ENCODE measurements at places on chromosomes 1 and 21.

GRCh38 chr1:168007691-168008090 lies 70.8 kb upstream of the MPC2 start:
- no peak overlapping the region for H3K27ac ChIP-seq
- no peak for DNase-seq
- peaks cover 12% of the 10 kb centered on the region for H3K36me3 ChIP-seq
- H3K4me3 ChIP-seq, result no peak overlapping the region
- H3K4me1 ChIP-seq, result no peaks in the 10 kb centered on the region

- DNase-seq, result no peak
- H3K4me1 ChIP-seq, result peaks cover 6% of the 10 kb centered on the region
- H3K27me3 ChIP-seq, result no peaks in the 10 kb centered on the region
- H3K36me3 ChIP-seq, result peaks cover 14% of the 10 kb centered on the region
- no peak overlapping the region for H3K27ac ChIP-seq
- no peak overlapping the region for H3K4me3 ChIP-seq
Observed at GRCh38 chr1:63590166-63590560, 3.0 kb upstream of the PGM1 start.

- no peak overlapping the region for H3K27ac ChIP-seq
- H3K4me3 ChIP-seq, result no peak overlapping the region
- H3K4me1 ChIP-seq, result no peaks in the 10 kb centered on the region
- H3K36me3 ChIP-seq, result no peaks in the 10 kb centered on the region
- H3K27me3 ChIP-seq, result no peaks in the 10 kb centered on the region
Observed at GRCh38 chr1:219699870-219700269, 87.0 kb upstream of the ZC3H11B start.

GRCh38 chr1:21537932-21538630 lies 28.9 kb downstream of the ALPL start:
- no peaks in the 10 kb centered on the region for H3K4me1 ChIP-seq
- no peak overlapping the region for H3K4me3 ChIP-seq
- peaks cover 76% of the 10 kb centered on the region for H3K27me3 ChIP-seq

GRCh38 chr1:71561206-71561605 lies 480.4 kb upstream of the ZRANB2 start:
- H3K4me1 ChIP-seq, result no peaks in the 10 kb centered on the region
- no peak overlapping the region for H3K27ac ChIP-seq
- H3K27me3 ChIP-seq, result no peaks in the 10 kb centered on the region
- DNase-seq, result no peak
- no peak overlapping the region for H3K4me3 ChIP-seq
- H3K36me3 ChIP-seq, result peaks cover 4% of the 10 kb centered on the region

DNA sequence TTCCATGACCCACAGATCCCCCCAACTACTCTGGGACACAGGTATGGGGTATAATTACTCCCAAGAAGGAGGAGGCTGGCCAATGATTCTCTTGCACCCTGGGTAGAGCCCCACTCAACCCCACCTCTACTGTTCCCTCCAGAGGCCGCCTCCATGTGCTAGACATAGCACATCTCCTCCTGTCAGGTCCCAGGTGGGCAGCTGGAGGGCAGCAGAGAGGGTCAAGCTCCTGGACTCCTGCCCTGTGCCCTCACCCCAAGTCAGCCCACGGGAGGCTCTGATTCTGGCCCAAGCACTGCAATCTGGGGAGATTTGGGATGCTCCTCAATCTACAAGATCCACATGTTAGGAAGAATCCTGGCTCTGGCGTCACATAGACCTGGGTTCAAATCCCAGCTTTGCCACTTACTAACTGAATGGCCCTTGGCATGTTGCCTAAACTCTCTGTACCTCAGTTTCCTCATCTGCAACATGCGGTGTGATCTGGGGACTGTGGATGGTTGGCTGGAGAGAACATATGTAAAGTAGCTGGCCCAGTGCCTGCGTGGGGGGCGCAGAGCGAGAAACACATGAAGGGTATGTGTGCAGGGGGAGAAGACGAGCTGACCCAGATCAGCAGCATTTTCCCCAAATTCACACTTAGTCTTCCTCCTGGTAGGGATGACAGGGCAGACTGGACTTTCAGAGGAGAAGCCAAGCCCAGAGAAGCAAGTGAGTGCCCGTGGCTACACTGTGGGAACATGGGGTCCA lies 23.2 kb downstream of the TNNT2 start:
- DNase-seq, result no peak
- no peak overlapping the region for H3K27ac ChIP-seq
- no peaks in the 10 kb centered on the region for H3K4me1 ChIP-seq
- H3K36me3 ChIP-seq, result no peaks in the 10 kb centered on the region
- no peak overlapping the region for H3K4me3 ChIP-seq
- peaks cover 47% of the 10 kb centered on the region for H3K27me3 ChIP-seq

- no peak overlapping the region for H3K4me3 ChIP-seq
- no peak for DNase-seq
- H3K36me3 ChIP-seq, result peaks cover 13% of the 10 kb centered on the region
- no peaks in the 10 kb centered on the region for H3K27me3 ChIP-seq
Observed at GRCh38 chr1:62476525-62477219, 39.8 kb downstream of the USP1 start.

GRCh38 chr1:228976316-228976715 lies 241.0 kb downstream of the RHOU start:
- peaks cover 8% of the 10 kb centered on the region for H3K27me3 ChIP-seq
- H3K4me3 ChIP-seq, result no peak overlapping the region
- no peaks in the 10 kb centered on the region for H3K4me1 ChIP-seq
- no peak overlapping the region for H3K27ac ChIP-seq

DNA sequence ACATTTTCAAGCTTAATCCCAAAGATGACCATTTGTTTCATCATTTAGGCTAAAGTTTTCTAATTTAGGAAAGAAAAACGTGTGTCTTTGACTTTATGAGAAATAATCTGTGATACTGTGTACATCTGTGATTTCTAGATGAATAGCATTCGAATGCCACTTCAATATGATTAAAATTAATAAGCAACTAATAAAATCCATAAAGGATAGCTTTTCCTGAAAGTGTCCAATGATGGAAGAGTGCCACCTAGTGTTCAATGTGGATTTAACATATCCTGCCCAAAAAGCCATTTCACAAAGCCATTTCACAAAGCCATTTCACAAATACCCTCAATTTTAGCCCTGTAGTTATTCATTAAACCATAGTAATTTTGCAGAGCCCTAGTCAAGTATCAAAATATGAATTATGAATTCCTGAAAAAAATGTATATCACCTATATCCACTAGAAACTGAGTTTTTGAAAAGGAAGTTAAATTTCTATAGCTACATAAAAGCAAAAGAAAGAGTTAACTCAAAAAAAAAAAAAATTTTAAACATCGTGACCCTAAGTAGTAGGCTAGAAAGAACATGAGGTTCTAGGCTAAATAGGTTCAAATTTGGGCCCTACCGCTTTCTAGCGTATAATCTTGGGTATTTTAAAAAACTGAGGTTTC lies 19.1 kb downstream of the NME7 start:
- peak; percentile 34 for DNase-seq
- H3K27me3 ChIP-seq, result no peaks in the 10 kb centered on the region
- H3K4me1 ChIP-seq, result no peaks in the 10 kb centered on the region
- H3K4me3 ChIP-seq, result no peak overlapping the region
- no peaks in the 10 kb centered on the region for H3K36me3 ChIP-seq

DNA sequence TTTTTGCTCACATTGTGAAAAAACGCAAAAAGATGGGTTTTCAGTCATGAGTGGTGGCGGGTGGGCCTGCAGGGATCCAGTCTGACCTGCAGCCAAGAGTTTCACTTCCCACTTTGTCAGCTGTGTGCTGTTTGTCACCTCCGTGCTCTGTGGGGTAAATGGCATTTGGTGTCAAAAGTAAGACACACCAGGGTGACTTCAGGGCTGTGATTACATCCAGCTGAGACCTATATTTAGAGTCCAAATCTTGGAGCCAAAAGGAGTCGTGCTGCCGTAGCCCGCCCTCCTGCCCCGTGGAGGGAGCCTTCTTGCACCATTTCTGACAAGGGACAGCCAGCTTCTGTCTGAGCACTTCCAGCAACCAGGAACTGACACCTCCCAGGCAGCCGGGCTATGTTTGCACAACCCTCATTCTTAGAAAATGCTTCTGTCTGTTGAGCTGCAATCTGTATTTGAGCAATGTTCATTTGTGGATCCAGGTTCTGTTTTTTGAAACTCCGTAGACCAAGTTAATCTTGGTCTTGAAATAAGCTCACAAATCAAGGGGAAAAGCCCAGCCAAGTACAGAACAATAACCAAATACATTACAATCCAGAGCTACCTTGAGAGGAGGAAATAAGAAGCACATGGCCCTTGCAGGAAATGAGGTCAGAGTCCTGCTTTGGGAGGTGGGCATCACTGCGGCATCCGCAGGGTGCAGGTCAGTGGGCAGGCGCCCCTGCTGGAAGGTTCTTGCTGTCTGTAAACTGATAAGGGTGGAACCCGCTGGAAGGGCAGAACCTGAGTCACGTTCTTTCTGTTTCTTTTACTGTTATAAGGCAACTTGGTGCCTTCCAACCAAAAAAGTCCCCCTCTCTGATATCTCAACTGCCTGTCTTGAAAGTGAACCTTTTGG lies 14.4 kb downstream of the ABCG1 start:
- H3K4me1 ChIP-seq, result peaks cover 69% of the 10 kb centered on the region
- H3K27ac ChIP-seq, result peak overlapping the region; percentile 95
- peaks cover 62% of the 10 kb centered on the region for H3K36me3 ChIP-seq
- no peaks in the 10 kb centered on the region for H3K27me3 ChIP-seq

- no peak for DNase-seq
- H3K4me3 ChIP-seq, result no peak overlapping the region
- peak overlapping the region; percentile 38 for H3K27ac ChIP-seq
Observed at GRCh38 chr1:18939398-18940302, 16.8 kb downstream of the IFFO2 start.

DNA sequence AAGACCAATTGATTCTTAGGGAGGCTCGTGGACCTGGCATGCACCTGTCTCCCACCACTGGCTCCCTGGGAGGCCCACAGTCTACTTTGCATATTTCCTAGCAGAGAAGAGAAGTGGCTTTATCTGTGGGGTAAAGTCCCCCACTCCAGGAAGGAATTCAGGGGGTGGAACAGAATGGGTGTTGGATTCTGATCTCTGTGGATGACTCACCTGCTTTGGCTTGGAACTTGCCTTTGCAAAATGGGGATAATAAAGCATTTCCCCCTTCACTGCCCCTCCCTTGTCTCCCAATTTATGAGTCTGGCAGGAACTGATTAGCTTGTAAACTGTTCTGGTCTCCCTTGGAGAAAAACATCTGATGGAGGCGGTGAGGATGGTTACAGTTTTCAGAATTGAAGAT lies 21.2 kb upstream of the OTUD3 start:
- no peaks in the 10 kb centered on the region for H3K36me3 ChIP-seq
- H3K4me1 ChIP-seq, result no peaks in the 10 kb centered on the region
- H3K27me3 ChIP-seq, result peaks cover 66% of the 10 kb centered on the region

- H3K27ac ChIP-seq, result no peak overlapping the region
- no peak overlapping the region for H3K4me3 ChIP-seq
- H3K27me3 ChIP-seq, result no peaks in the 10 kb centered on the region
Observed at GRCh38 chr1:60113596-60113995, 40.0 kb upstream of the C1orf87 start.

DNA sequence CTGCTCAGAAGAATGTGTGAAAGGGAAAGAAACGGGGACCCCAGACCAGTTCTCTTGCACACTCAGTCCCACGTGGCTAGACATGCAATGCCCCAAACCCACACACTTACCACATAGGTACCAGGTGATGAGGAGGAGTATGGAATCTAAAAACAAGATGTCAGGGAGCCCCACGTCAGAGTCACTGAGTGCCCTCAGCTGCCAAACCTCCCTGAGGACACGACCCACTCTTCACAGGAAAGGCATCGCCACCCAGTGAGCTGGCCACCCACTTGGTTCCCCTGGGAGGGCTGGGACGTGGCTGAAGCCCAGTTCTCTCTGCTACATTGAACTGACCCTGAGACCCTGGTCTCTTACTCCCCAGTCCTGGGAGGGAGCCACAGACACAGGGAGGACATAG lies 41.4 kb downstream of the MRPL37 start:
- peaks cover 8% of the 10 kb centered on the region for H3K4me1 ChIP-seq
- no peaks in the 10 kb centered on the region for H3K27me3 ChIP-seq
- DNase-seq, result no peak

DNA sequence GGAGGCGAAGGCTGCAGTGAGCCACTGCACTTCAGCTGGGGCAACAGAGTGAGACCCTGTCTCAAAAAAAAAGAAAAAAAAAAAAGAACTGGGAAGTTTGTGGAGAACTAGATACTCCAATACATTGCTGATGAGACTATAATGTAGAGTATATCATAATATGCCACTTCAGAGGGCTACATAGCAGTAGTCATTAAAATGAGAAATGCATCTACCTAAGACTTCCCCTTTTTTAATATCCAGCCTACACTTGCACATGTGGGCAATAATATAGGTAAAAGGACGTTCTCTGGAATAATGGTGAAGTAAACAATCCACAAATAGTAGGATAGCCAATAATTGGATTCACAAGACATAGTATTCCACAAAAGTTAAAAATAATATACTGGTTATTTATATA lies 311.0 kb downstream of the HLX start:
- no peak overlapping the region for H3K4me3 ChIP-seq
- no peaks in the 10 kb centered on the region for H3K36me3 ChIP-seq
- no peaks in the 10 kb centered on the region for H3K27me3 ChIP-seq
- no peak for DNase-seq
- no peaks in the 10 kb centered on the region for H3K4me1 ChIP-seq
- no peak overlapping the region for H3K27ac ChIP-seq

GRCh38 chr1:160522622-160523345 lies at the start of gene SLAMF6:
TSS of gene SLAMF6 (minus strand) at chr1:160523255. CDS start at chr1:160523192, 63 bp downstream.
- H3K27me3 ChIP-seq, result no peaks in the 10 kb centered on the region
- peaks cover 15% of the 10 kb centered on the region for H3K36me3 ChIP-seq
- peak; percentile 36 for DNase-seq
- H3K4me1 ChIP-seq, result peaks cover 43% of the 10 kb centered on the region

- DNase-seq, result no peak
- no peaks in the 10 kb centered on the region for H3K27me3 ChIP-seq
- peaks cover 30% of the 10 kb centered on the region for H3K36me3 ChIP-seq
Observed at GRCh38 chr1:155934936-155935590, 850 bp upstream of the KHDC4 start.

DNA sequence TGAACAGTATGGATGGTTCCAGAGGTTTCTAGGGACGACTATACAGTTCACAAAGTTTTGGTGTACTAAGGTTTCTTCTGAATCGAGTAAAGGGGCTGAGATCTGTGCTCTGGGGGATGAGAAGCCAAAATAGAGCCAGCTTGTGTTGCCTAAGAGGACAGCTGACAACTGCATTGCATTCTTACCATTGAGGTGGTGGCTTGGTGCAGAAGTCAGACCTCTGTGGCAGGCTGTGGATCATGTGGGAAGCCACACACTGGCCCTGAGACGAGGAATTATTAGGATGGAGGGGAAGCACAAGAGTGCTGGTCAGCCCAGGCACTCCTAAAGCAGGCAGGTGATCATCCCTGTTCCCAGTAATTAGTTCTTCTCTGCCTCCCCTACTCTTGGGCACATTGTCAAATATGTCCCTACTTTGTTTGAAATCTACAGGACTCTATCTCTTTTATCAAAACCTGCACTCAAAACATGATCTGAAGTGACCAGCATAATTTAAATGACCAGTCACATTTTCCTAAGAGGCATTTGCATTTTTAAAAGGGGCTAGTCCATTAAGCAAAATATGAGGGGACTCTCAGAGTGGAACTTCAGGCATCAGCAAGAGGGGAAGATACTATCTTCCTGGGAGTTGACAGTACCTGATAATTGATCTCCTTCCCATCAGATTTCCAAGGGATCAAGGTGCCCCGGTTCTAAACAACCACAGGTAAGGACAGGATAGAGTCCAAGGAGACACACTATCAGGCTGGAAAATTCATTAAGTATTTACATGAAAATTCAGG lies at the start of gene FCRLB:
Gene FCRLB (plus strand): TSS at position 589 of the 782 bp plus-strand sequence. CDS start 1,129 bp downstream, outside the sequence.
- no peak within 1 kb of the TSS for H3K27ac ChIP-seq
- peaks cover 20% of the 10 kb centered on the region for H3K4me1 ChIP-seq
- H3K4me3 ChIP-seq, result no peak within 1 kb of the TSS

GRCh38 chr1:213054733-213055591 lies 3.9 kb downstream of the RPS6KC1 start:
- peaks cover 5% of the 10 kb centered on the region for H3K36me3 ChIP-seq
- DNase-seq, result no peak
- H3K27ac ChIP-seq, result no peak overlapping the region
- peaks cover 3% of the 10 kb centered on the region for H3K27me3 ChIP-seq
- no peak overlapping the region for H3K4me3 ChIP-seq
